ENCODE measurements at places on chromosomes 7 and 10. TPM values are rescaled to one million over a fixed set of nuclear protein-coding genes. Genes with fewer than 3 reads are reported as not detected.

DNA sequence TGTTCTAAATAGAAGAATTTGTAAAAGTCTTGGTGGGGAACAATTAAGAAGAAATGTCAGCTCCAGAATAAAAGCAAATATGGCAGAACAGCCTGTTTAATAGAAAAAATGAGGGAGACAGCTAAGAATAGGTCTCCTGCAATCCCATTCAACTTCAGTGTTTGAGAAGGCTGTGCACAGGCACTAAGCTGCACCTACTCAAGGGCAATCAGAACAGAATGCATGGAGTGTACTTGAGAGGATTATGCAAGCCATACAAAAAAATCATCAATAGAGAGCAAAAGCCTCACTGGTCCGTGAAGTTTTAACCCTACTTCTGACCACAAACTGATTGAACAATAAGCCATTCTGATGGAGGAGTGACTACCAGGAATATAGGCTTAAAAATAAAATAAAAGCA is 690.7 kb upstream of the PCDH15 start:
- no peak overlapping the region for H3K4me3 ChIP-seq
- H3K36me3 ChIP-seq: no peaks in the 10 kb centered on the region
- no peak for DNase-seq
- no peak overlapping the region for H3K27ac ChIP-seq

DNA sequence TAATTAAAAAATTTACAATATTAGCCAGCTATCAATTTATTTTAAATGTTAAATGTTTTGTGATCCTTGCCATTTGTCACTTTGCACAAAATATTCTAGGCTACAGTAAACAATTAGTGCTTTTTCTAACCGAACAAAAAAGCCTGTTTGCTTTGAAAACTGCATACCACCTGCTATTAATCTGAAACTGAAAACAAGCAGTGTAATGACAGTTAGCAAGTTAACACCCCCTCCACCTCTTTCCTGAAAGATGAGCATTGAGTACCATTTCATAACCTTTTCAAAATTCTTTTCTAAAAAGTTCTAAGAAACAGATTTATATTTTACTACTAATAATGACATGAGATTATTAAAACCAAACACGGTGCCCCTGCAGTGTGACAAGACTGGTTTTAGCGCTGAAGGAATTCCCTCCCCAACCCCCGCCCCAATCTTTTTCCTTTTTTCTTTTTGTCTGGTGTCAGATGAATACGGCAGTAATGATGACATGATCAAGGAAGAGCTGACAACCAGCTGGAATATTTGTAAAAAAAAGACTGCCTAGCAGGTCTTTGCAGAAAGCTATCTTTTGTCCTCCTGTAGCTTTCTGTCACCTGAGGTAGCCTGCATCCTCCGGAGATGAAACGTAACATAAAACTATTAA is 175.6 kb downstream of the CHCHD3 start:
- no peak for DNase-seq
- no peak overlapping the region for H3K27ac ChIP-seq
- H3K27me3 ChIP-seq: no peaks in the 10 kb centered on the region
- peaks cover 24% of the 10 kb centered on the region for H3K4me1 ChIP-seq
- H3K4me3 ChIP-seq: no peak overlapping the region

SAMD9L gene
- 3.7 TPM for total RNA-seq

CPA5 gene
- not detected for total RNA-seq

GRCh38 chr10:18860631-18861240 is 187.9 kb upstream of the MALRD1 start:
- H3K27me3 ChIP-seq: no peaks in the 10 kb centered on the region
- no peaks in the 10 kb centered on the region for H3K36me3 ChIP-seq
- no peak for DNase-seq
- no peak overlapping the region for H3K27ac ChIP-seq
- H3K4me3 ChIP-seq: no peak overlapping the region

HHEX gene
- total RNA-seq: 2.1 TPM

- no peak for DNase-seq
- H3K4me3 ChIP-seq: no peak overlapping the region
- H3K36me3 ChIP-seq: no peaks in the 10 kb centered on the region
- H3K27me3 ChIP-seq: peaks cover 37% of the 10 kb centered on the region
- H3K4me1 ChIP-seq: peaks cover 5% of the 10 kb centered on the region
- no peak overlapping the region for H3K27ac ChIP-seq
Measured at GRCh38 chr10:77159538-77160110, 478.0 kb downstream of the KCNMA1 start.

DNA sequence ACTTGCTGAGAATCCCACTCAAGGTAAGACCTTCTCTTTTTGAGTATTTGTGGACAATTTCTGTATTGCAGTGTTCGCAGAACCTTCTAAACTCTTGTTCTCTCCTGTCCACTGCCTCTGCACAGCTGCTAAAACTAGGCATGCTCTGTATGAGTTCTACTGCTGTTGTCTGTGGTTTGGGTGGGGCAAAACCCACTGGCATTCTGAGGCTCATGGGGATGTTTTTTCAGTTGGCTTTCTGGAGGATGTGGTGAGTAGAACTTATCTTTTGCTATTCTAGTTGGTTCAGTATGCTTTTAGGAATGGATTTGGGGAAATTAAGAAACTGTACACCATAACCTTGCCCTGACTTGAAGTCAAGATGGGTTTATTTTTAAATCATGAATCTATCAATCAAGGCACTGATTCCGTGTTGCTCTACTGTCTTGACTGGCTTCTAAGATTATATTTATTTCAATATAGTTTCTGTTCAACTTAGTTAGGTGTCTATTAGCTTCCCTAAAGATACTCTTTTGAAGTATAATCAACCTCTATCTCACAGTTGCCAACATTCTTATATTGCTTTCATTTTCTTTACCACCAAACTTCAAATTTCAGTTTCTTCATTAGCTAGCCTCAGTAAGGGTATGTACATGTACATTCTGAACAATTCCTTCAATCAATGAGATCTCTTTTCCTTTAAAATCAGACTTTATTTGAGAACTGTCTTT is 25.0 kb upstream of the C1GALT1 start:
- no peak overlapping the region for H3K27ac ChIP-seq
- no peak overlapping the region for H3K4me3 ChIP-seq
- H3K4me1 ChIP-seq: no peaks in the 10 kb centered on the region
- H3K36me3 ChIP-seq: no peaks in the 10 kb centered on the region
- DNase-seq: no peak
- no peaks in the 10 kb centered on the region for H3K27me3 ChIP-seq

DNA sequence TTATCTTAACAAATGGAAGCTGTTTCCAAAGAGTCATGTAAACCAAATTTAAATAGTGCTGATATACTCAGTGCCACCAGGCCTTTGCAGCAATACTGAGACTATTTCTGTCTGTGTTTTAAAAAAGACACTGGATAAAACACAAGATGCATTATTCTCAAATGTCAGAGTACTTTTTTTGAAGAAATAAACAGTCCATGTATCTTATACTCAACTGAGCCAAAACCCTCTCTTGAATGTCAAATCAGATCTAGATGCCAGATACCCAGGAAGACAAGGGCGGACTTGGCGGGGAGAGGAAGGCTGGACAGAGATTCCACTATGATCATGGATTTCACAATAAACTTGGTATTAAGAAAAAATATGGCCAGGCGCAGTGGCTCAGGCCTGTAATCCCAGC is 127.6 kb downstream of the COBL start:
- H3K27ac ChIP-seq: peak overlapping the region; percentile 88
- H3K4me1 ChIP-seq: peaks cover 52% of the 10 kb centered on the region
- DNase-seq: no peak
- H3K36me3 ChIP-seq: no peaks in the 10 kb centered on the region
- no peak overlapping the region for H3K4me3 ChIP-seq

DNA sequence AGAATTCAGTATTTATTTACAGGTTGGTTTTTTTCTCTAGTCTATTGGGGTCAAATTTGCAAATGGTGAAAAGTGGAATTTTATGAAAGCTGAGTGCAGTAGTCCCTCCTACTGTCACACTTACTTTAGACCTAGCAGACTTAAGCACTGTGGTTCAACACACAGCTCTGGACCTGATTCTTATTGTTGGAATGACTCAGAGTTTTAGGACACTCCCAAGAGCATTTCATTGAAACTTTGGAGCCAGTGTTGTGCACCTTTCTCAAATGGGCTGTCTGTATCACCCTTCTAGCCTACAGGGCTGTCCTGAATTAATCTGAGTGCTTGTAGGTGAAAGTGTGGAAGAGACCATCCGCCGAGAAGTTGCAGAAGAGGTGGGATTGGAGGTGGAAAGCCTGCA is 16.1 kb downstream of the NUDT13 start:
- H3K4me3 ChIP-seq: no peak overlapping the region
- H3K27me3 ChIP-seq: no peaks in the 10 kb centered on the region
- DNase-seq: no peak
- H3K27ac ChIP-seq: no peak overlapping the region
- H3K36me3 ChIP-seq: peaks cover 78% of the 10 kb centered on the region
- H3K4me1 ChIP-seq: no peaks in the 10 kb centered on the region

GRCh38 chr7:37112876-37113275 is 335.8 kb downstream of the ELMO1 start:
- H3K4me1 ChIP-seq: peaks cover 20% of the 10 kb centered on the region
- no peak overlapping the region for H3K27ac ChIP-seq
- peaks cover 6% of the 10 kb centered on the region for H3K27me3 ChIP-seq
- H3K4me3 ChIP-seq: no peak overlapping the region
- no peak for DNase-seq
